Heart left ventricle (tissue), 16 donors: ENCODE measurements at places on chromosomes 7 and 10. TPM values are rescaled to one million over a fixed set of nuclear protein-coding genes. Genes with fewer than 3 reads are reported as not detected.

GRCh38 chr10:80046629-80047441 is 31.6 kb upstream of the TMEM254 start:
- H3K36me3 ChIP-seq = no peaks in the 10 kb centered on the region
- no peaks in the 10 kb centered on the region for H3K4me1 ChIP-seq
- DNase-seq = peak; percentile 77
- H3K27me3 ChIP-seq = no peaks in the 10 kb centered on the region
- H3K4me3 ChIP-seq = no peak overlapping the region

NPY4R2 gene
- total RNA-seq = not detected

DNA sequence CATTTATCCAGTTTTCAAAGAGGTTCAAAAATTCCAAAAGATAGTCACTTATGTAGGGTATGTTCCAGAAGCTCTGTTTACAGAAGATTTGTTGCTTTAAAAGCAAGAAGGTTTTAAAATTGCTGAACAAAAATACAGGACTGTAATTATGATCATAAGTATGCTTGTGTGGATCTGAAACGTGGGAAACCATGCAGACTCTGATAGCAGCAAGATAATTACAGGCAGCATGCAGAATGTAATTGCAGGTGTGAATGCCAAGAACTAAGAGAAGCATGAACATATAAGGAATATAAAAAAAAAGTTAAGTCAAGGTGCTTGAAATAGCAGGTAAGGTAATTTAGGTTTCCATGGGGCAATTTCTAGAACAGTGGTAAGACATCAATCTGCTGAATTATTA is 405.7 kb downstream of the ARL4A start:
- no peak overlapping the region for H3K4me3 ChIP-seq
- no peak overlapping the region for H3K27ac ChIP-seq
- H3K27me3 ChIP-seq = no peaks in the 10 kb centered on the region
- DNase-seq = no peak
- no peaks in the 10 kb centered on the region for H3K36me3 ChIP-seq

SLC35B4 gene
- total RNA-seq = 3.8 TPM

- peaks cover 51% of the 10 kb centered on the region for H3K4me1 ChIP-seq
- H3K27ac ChIP-seq = peak overlapping the region; percentile 83
- peak overlapping the region; percentile 69 for H3K4me3 ChIP-seq
- peak; percentile 33 for DNase-seq
- H3K27me3 ChIP-seq = no peaks in the 10 kb centered on the region
Measured at GRCh38 chr10:930625-931325, 730 bp downstream of the LARP4B start.

- no peaks in the 10 kb centered on the region for H3K27me3 ChIP-seq
- H3K4me3 ChIP-seq = no peak overlapping the region
- DNase-seq = no peak
- no peak overlapping the region for H3K27ac ChIP-seq
Measured at GRCh38 chr7:84393786-84394185, 199.2 kb upstream of the SEMA3A start.

- H3K36me3 ChIP-seq = no peaks in the 10 kb centered on the region
- H3K4me3 ChIP-seq = no peak overlapping the region
- no peaks in the 10 kb centered on the region for H3K27me3 ChIP-seq
- DNase-seq = no peak
Measured at GRCh38 chr10:44848211-44848610, 62.9 kb upstream of the TMEM72 start.

TAS2R41 gene
- not detected for total RNA-seq

SPDYE16 gene
- total RNA-seq = not detected

DNA sequence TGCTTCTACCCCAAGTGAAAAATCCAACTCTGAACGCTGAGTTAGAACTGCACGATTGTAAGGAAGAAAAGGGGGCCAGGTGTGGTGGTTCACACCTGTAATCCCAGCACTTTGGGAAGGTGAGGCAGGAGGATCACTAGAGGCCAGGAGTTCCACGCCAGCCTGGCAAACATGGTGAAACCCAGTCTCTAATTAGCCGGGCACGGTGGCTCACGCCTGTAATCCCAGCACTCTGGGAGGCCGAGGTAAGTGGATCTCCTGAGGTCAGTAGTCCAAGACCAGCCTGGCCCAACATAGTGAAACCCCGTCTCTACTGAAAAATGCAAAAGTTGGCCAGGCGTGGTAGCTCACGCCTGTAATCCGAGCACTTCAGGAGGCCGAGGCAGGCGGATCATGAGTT is 9.0 kb downstream of the GUSB start:
- no peak overlapping the region for H3K27ac ChIP-seq
- no peaks in the 10 kb centered on the region for H3K4me1 ChIP-seq
- peaks cover 19% of the 10 kb centered on the region for H3K36me3 ChIP-seq
- H3K27me3 ChIP-seq = no peaks in the 10 kb centered on the region

GRCh38 chr10:113754768-113755167 is 3.3 kb downstream of the PLEKHS1 start:
- H3K4me1 ChIP-seq = no peaks in the 10 kb centered on the region
- H3K36me3 ChIP-seq = no peaks in the 10 kb centered on the region
- no peak for DNase-seq
- no peak overlapping the region for H3K27ac ChIP-seq
- no peaks in the 10 kb centered on the region for H3K27me3 ChIP-seq

- peaks cover 17% of the 10 kb centered on the region for H3K4me1 ChIP-seq
- H3K36me3 ChIP-seq = no peaks in the 10 kb centered on the region
- H3K27ac ChIP-seq = peak overlapping the region; percentile 77
- DNase-seq = no peak
- no peaks in the 10 kb centered on the region for H3K27me3 ChIP-seq
Measured at GRCh38 chr10:103840740-103841070, 14.7 kb downstream of the SH3PXD2A start.

SFTPA1 gene
- total RNA-seq = not detected

- H3K36me3 ChIP-seq = no peaks in the 10 kb centered on the region
- H3K27ac ChIP-seq = peak overlapping the region; percentile 96
- no peaks in the 10 kb centered on the region for H3K27me3 ChIP-seq
- H3K4me3 ChIP-seq = no peak overlapping the region
- no peak for DNase-seq
Measured at GRCh38 chr10:97584798-97585438, 729 bp downstream of the HOGA1 start.

GRCh38 chr7:103919272-103919868 is 70.1 kb downstream of the RELN start:
- H3K27ac ChIP-seq = no peak overlapping the region
- H3K4me1 ChIP-seq = no peaks in the 10 kb centered on the region
- DNase-seq = no peak
- no peaks in the 10 kb centered on the region for H3K36me3 ChIP-seq
- no peaks in the 10 kb centered on the region for H3K27me3 ChIP-seq
- H3K4me3 ChIP-seq = no peak overlapping the region

DNA sequence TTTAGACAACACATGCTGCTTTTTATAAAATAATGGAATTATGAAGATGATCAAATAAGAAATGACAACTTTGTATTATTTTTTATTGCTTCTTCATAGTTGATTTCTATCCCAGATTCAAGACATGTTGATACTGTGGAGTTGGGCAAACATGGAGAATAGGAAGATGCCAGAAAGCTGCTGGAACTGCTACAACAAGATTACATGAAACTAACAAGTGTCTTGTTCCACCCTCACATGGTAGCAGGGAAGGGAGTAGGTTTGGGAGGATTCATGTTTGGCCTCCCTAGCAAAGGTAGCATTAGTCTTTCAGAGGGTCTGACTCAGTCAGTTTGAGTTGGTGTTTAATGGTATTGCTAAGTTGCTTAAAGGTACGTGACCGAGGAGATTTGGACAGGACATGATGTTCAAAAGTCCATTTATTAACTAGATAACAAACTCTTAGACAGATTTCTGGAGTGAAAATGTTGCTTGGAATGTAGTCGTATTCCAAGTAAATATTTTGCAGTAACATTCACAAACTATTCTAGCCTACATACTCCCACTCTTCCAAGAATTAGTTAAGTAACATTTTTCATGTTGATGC is 33.1 kb downstream of the PRR15 start:
- H3K4me1 ChIP-seq = no peaks in the 10 kb centered on the region
- no peaks in the 10 kb centered on the region for H3K27me3 ChIP-seq
- no peak overlapping the region for H3K27ac ChIP-seq
- no peak overlapping the region for H3K4me3 ChIP-seq

DNA sequence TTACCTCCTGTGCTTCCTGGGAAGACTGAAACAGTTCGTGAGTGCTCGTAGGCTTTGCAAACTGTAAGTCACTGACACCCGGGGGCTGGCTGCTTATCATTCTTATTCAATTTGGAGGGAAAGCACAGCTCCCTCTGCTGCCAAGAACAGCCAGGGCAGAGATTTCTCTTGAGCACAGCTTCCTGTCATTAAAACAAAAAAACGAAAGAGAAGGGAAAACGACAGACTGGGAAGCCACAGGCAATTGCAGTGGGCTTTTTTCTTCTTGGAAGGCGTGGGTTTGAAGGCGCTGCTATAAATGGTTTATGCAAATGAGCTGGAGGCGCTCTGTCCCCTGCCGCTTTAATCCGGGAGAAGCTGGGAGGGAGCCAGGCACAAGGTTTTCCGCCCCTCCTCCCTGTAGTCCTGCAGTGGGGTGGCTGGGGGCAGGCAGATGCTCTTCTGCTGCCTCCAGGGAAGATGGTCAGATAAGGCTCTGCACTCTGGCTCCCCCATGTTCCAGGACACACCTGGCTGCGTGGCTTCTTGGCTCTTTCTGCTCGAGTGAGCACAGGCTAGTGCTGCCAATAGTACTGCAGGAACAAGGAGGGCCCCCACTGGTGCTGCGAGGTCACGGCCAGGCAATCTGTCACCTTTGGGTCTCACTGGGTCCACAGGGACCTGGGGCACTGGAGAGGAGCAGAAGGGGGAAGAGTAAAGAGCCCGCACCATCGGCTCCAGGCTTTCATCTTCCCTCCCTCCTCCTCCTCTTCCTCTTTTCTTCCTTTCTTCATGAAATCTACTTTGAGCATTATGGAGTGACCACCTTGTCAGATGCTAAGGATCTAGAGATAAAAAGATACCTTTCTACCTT is 49.5 kb downstream of the NEURL1 start:
- no peaks in the 10 kb centered on the region for H3K36me3 ChIP-seq
- H3K27ac ChIP-seq = no peak overlapping the region
- H3K4me1 ChIP-seq = no peaks in the 10 kb centered on the region
- DNase-seq = no peak

DNA sequence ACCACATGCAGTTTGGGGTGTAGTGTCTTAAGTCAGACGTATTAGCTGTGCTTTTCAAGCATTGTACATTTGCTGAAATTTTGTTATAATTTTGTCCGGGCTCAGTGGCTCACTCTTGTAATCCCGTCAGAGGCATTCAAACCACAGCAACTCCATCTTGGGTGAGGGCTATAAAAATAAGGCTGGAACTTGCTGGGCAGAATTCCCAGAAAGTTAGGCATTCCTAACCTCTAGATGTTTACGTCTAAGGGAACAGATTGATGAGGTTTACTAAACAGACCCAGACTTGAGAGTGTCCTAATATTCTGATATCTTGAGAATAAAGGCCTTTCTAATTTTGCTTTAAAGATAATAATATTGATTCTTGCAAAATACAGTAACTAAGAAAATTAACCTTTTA is 957.8 kb downstream of the NXPH1 start:
- no peak overlapping the region for H3K4me3 ChIP-seq
- H3K27me3 ChIP-seq = no peaks in the 10 kb centered on the region
- no peaks in the 10 kb centered on the region for H3K4me1 ChIP-seq
- H3K36me3 ChIP-seq = no peaks in the 10 kb centered on the region

- H3K4me1 ChIP-seq = peaks cover 51% of the 10 kb centered on the region
- H3K4me3 ChIP-seq = no peak overlapping the region
- no peak for DNase-seq
- H3K36me3 ChIP-seq = no peaks in the 10 kb centered on the region
- no peak overlapping the region for H3K27ac ChIP-seq
Measured at GRCh38 chr7:96313940-96314339, 8.0 kb downstream of the SLC25A13 start.

ZNF425 gene
- total RNA-seq = 0.21 TPM

DNA sequence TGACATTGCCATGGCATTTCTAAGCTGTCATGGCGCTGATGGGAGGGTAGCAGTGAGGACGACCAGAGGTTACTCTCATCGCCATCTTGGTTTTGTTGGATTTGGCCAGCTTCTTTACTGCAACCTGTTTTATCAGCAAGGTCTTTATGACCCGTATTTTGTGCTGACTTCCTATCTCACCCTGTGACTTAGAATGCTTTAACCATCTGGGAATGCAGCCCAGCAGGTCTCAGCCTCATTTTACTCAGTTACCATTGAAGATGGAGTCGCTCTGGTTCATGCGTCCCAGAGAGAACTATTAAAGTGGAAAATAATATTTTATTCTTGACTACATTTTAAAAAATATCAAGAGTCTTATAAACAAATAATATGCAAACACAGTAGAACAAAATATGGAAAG is 131.7 kb downstream of the RSU1 start:
- no peaks in the 10 kb centered on the region for H3K27me3 ChIP-seq
- no peak overlapping the region for H3K27ac ChIP-seq
- no peaks in the 10 kb centered on the region for H3K4me1 ChIP-seq

DNA sequence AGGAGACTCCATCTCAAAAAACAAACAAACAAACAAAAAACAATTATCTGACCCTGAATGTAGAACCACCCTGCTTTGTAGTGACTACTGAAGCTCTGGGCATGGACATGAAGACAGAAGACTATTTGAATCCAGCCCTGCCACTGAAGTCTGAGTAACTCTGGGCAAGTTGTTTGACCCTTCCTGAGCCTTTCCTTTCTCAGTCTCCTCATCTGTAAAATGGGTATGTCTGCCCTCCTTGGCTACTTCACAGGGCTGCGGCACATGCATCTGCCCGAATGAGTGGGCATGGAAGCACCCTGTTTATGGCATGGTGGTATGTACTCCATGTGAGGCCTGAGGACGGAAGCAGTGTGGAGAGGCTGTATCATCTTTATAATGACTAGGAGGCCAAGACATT is 22.2 kb upstream of the MALSU1 start:
- no peak overlapping the region for H3K27ac ChIP-seq
- DNase-seq = no peak
- H3K4me3 ChIP-seq = no peak overlapping the region
- no peaks in the 10 kb centered on the region for H3K27me3 ChIP-seq
- H3K36me3 ChIP-seq = peaks cover 52% of the 10 kb centered on the region

LLCFC1 gene
- total RNA-seq = not detected

INMT gene
- 22.7 TPM for total RNA-seq

MOGAT3 gene
- not detected for total RNA-seq

GRCh38 chr7:47100817-47101435 is 481.0 kb downstream of the TNS3 start:
- no peaks in the 10 kb centered on the region for H3K27me3 ChIP-seq
- H3K4me3 ChIP-seq = no peak overlapping the region
- DNase-seq = peak; percentile 36
- H3K27ac ChIP-seq = no peak overlapping the region

SPDYE1 gene
- not detected for total RNA-seq

GRCh38 chr10:124550293-124551034 is 88.8 kb downstream of the LHPP start:
- H3K27me3 ChIP-seq = no peaks in the 10 kb centered on the region
- no peak overlapping the region for H3K4me3 ChIP-seq
- DNase-seq = no peak
- H3K27ac ChIP-seq = no peak overlapping the region
- no peaks in the 10 kb centered on the region for H3K36me3 ChIP-seq

PHYHIPL gene
- total RNA-seq = not detected
